ENCODE measurements at places on chromosomes 7 and 10.

DNA sequence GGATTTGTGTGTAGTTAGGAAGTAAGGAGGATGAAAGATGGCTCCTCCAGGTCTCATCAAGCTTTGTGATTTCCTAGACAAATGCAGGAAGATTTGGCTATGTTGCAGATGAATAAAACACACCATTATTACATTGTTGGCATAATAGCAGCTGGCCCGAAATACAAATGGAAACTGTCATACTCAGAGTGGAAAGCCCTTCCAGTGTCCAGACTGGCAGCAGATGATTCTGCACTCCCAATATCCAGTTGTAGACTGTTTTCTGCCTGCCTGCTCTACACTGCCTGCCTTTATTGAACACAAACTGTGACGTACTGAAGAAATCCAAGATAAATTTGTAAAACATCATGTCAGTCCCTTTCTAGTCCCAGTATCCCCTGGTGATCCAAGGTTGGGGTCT, 99.7 kb upstream of the FZD1 start:
- DNase-seq, result no peak

DNA sequence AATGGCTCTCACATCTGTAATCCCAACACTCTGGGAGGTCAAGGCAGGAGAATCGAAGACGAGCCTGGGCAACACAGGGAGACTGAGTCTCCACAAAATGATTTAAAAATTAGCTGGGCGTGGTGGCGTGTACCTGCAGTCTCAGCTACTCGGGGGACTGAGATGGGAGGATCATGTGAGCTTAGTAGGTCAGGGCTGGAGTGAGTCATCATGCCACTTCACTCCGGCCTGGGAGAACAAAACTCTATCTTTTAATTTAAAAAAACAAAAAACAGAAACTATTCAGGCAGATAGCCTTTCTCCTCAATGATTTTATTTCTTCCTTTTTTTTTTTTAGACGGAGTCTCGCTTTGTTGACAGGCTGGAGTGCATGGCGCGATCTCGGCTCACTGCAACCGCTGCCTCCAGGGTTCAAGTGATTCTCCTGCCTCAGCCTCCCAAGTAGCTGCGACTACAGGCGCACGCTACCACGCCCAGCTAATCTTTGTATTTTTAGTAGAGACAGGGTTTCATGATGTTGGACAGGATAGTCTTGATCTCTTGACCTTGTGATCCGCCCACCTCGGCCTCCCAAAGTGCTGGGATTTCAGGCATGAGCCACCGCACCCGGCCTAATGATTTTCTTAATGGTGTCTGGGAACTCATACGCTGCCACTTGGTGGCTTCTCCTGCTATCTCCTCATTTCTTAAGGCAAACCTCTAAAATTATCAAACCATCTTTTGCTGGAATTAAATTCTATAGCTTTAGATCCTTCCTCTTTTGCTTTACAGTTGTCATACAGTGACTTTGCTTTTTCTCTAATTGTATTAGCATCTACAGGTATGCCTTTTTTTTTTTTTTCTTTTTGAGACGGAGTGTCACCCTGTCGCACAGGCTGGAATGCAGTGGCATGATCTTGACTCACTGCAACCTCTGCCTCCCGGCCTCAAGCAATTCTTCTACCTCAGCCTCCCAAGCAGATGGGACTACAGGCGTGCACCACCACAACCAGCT, 22.9 kb downstream of the SRPK2 start:
- DNase-seq, result no peak

DNA sequence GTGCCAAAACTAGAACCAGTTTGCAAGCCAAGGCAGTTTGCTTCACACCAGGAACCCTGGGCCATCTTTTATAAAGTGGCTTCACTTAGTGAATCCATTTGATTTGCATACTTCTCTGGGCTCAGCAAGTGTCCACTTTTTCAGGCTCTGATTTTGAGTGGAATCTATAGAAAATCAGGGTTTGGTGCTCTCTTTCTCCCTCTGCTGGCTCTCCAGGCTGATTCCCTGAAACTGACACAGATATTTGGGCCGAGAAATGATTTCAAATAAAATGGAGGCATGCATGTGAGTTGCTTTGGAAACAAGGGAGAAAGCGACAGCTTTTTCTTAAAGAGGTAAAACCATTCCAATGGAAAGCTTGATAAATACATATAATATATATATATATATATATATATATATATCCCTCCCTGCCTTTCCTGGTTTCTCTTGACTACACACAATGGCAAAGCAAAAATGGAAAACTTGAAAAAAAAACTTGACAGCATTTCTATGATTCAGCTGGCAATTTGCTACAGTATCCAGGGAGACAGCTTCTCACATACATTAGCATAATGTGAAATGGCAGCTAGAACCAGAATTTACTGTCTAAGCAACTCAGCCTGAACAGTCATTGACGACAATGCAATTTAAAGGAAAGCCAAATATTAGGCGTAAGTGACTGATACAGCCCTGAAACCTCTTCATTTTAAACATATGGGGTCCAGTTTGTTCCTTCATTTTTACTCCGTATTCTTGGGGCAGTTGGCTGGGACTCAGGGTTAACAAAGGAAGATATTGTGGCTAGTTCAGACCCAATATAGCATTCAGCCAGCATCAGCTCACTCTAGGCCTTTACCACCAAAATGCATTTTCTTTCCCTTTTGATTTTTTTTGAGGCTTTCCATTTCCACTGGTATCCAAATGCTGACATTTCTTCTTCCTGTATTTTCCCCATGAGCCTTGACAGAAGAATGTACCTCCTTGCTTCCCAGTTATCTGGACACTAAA, 188.5 kb downstream of the TMEM178B start:
- DNase-seq, result no peak

DNA sequence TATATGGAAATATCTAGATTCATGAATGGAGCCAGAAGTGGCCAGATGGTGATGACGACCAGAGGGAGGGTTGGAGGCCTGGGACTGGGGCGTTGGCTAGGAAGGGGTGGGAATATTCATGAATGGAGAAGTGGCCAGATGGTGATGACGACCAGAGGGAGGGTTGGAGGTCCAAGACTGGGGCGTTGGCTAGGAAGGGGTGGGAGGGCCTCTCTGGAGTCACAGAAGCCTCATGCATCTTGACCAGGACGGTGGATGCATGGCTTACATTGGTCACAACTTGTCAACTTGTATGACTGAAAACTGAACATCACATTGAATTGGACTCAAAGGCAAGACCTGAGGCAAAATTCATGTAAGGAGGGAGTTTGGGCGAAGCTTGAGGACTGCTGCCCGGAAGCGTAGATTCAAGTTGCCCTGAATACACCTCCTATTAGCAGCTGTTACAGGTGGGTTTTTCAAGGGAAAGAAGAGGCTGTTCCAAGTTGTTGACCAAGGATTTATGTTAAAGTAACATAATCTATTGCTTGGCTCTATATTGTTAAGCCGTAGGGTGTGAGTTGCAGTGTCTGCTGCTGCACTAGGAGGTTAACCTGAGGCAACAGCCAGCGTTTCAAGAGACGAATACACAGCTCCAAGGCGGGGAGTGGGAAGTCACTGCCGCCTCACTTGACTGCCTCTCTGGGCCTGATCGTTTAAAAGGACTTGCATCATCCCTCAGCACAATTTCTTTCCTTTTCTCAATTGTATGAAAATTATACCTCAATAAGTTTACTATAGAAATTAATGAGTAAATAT, 55.1 kb upstream of the FAM20C start:
- DNase-seq, result no peak

DNA sequence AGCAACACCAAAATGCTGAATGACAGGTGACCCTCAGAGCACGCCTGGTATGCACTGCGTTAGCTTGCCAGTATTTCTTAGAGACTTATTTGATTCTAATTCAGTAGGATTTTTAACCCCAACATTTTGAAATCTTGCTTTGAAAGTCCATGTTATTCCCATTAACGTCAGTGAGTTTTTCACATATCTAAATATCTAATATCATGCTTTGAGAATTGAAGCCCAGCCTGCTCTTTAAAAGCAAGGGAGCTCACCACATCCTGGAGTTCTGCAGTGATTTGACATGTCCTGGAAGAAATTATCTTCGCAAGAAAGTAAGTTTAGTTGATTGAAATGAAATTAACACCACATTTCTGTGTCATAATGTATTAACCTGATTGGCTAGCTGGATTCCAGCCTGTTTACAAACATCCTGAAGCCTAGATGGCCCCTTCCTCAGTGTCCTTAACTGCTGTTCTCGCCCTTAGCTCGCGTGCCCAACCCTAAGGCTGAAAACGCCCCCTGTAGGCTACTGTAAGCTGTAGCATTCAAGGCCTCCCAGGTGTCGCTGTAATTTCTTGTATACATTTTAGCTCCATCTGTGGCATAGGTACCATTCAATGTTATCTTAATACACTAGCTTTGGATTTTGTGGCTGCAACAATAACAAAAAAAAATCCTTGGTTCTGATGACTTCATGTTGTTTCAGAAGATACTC, 191.5 kb downstream of the MGMT start:
- DNase-seq, result no peak

- DNase-seq, result peak; percentile 71
Measured at GRCh38 chr7:108358553-108358952, 97.7 kb downstream of the NRCAM start.

DNA sequence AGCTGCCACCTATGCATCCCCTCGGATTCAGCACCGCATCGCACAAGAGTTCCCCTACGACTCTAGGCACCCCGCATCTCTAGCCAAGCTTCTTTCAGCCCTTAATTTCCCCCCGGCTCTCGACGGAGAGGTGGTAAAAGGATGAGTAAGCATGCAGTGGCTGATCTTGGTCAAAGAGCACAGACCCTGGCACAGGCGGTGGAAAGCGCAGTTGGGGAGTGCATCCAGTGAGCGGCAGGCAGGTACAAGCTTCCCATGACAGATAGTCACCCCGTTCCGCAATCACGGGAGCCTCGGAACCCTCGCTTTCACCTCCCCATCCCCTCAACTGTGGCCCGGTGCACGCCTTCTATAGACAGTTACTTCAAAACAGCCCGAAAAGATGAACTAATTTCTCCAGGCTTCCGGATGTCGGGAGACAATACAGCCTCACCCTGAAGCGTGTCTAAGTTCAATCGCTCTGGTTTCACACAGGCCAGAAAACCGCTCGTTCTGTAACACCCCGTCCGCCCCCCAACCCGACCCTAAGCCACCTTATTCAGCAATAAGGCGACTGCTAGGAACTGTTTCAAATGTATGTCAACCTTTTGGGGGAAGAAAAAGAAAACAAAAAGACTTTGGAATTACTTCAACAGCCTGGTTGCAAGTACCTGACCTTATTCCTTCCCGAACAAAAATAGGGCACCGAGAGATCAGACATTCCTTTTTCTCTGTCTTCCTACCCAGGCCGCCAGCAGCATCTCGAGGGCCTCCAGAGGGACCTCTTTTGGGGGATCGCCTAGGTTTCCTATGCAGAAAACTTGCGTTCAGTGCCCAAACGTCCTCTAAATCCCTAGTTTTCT, 1.4 kb downstream of the RHEB start:
- DNase-seq, result peak; percentile 41

GRCh38 chr10:75111907-75112679, 637 bp downstream of the SAMD8 start:
- no peak for DNase-seq

GRCh38 chr7:106327538-106328481, 43.0 kb upstream of the NAMPT start:
- DNase-seq, result no peak

GRCh38 chr7:36535866-36536664, 146.4 kb downstream of the ANLN start:
- no peak for DNase-seq

- DNase-seq, result no peak
Measured at GRCh38 chr10:2214092-2214491, 476.8 kb upstream of the ADARB2 start.

DNA sequence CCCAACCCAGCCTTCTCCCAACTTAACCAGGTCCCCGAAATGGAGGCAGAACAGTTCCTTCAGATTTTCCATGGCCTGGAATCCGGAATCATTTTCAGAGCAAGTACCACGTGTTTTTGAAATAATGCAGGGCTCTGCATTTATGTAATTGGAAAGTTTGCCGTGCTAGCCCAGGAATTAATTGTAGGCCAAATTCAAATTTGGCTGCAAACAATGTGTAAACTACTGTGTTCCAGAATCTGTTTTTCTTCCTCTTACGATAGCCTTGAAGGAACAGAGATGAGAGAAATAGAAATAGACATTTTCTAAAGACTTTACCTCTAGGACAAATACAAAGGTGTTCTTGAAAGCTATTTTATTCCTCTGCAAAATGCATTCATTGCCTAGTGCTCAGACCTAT, 77.4 kb downstream of the FAM107B start:
- no peak for DNase-seq

DNA sequence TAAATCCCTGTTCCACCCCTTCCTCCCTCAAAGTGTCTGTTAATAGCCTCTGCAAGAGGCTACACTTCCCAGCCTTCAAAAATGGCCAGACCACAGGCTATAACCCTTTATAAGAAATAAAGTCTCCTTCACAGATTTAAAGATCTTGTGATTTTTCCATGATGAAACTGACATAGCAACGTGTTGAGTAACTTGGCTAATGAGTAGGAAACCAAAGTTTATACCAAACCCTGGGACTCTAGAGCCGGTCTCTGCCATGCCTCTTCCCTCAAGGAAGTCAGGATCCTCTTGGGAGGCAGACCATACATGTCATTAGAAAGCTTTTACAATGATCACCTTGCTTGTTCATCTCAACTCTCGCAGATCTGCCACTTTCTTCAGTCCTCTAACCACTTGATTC, 44.4 kb downstream of the GRM8 start:
- no peak for DNase-seq

DNA sequence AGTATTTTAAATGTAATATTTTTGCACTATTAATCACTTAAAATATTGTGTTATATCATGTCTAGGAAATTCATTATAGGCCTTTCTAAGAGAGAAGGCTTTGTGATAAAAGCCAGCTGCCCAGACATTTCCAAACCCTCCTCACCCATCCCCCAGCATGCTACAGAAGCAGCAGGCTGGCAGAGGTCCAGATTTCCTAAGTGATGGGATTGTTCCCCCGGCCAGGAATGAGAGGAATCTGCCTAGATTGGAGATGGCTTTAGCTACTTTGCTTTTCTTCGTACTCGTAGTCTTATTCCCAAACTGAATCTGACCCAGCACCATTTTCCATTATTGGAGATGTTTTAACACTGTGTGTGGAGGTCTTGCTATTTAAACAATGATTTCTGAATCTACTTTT, 29.4 kb downstream of the CDK14 start:
- peak; percentile 34 for DNase-seq

DNA sequence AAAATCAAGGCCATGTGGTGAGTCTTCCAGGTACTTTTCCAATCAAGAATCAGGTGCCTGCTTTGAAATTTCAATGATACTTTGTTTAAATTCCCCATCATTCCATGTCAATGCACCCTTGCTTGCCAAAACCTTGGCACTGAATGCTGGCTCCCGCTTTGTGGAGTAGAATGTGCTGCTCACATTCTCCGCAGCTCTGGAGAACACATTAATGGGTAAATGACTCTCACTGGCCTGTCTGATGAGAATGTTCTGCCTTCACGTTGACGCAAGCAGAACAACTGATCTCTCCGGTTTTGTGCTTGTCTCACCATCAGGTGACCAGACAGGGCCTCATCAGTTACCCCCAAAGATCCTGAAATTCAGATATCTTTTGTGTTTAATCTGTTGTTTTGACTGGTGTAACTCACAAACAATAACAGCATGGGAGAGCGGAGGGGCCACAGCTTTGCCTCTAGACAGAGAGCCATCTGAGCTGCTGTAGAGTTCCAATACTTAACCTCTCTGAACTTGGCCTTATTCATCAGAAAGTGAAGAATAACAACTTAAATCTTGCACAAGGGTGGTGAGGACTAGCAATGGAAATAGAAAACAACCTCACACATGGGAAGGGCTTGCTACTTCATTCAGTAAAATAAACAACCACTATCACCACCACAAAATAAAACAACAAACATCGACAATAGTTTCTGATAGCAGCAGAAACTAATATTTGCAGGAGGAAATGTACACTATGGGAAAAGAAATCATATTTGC, 276.9 kb upstream of the IGFBP3 start:
- no peak for DNase-seq
